NCI-H526 (cell line): ENCODE measurements at places on chromosomes 16 and 17.

- no peak for DNase-seq
Observed at GRCh38 chr17:43787728-43788127, 7.5 kb downstream of the CFAP97D1 start.

- DNase-seq: no peak
Observed at GRCh38 chr17:9911089-9911488, 6.0 kb upstream of the RCVRN start.

DNA sequence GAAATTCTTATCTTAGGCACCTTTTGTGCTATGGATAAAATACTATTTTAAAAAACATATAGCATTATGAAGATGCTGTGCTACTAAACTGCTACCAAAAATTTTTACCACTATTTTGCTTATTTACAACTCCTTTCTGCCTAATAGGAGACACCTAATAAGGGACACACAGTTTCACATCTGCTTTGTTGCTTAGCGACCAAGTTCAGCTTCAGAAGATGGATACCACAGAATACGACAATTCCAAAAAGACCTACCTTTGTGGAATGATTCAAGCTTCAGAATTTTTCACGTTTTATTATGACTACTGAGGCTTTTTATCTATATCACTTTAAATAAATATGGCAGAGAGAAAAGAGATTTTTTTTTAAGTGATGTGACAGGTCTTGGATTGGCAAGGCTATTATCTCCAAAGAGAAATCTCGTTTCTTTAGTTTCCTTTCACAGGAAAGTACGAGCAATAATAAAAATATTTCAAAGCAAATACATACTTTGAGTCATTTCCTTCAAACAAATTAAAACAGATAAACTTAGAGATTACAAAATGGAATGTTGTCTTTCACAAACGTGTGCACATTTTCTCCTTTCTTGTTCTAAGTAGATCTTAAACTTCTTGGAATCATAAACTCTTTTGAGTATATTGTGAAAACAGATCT lies 35.4 kb downstream of the SPAG9 start:
- no peak for DNase-seq

DNA sequence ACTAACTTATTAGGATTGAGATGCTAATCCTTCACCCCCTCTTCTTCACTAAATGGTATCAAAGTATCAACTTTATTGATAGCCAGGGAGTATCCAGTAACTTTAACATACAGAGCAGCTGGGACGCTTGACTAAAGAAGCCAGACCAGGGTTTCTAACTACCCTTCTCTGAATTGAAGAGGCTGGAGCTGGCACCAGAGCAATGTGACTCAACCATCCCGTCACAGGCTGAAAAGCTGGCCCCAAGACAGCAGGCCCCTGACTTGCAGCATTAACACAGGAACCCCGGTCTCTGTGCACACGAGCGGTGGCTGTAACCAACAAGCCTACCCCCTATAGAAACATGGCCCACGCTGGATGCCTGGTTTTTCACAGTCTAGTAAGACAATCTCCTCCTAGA lies 59.8 kb downstream of the ANKFN1 start:
- DNase-seq: no peak

DNA sequence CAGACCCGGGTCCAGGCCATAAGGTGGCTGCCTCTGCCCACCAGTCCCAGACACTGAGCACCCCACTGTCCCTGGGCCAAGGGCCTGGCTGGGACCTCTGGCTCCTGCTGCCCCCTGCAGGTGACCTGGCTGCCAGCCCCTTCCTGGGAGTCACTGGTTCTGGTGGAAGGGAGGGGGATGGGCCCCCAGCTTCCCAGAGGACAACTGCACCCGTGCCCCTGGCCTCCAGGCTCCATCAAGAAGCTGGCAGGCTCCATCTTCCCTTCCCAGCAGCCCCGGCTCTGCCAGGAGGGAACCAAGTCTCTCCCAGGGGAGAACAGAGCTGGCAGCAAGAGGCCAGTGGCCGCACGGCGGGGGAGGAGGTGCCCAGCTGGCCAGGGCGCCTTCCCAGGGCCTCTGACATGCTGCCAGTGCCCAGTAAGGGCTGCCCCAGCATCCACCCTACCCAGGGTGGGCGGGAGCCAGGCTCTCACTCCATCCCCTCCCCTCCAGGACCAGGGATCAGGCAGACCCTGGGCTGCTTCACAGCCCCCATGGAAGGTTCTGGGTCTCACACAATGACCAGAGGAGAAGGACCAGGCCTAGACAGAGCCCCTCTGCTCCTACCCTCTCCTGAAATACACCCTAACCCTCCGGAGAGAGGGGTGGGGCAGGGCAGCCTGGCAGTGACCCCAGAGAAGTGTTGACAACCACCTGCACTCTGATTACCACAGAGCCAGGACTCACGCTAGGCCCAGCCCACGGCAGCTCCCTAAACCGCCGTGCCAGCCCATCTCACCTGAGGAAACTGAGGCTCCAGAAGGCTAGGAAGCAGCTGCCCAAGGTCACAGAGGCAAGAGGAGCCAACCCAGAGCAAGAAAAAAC lies 3.6 kb downstream of the CLUH start:
- DNase-seq: no peak

DNA sequence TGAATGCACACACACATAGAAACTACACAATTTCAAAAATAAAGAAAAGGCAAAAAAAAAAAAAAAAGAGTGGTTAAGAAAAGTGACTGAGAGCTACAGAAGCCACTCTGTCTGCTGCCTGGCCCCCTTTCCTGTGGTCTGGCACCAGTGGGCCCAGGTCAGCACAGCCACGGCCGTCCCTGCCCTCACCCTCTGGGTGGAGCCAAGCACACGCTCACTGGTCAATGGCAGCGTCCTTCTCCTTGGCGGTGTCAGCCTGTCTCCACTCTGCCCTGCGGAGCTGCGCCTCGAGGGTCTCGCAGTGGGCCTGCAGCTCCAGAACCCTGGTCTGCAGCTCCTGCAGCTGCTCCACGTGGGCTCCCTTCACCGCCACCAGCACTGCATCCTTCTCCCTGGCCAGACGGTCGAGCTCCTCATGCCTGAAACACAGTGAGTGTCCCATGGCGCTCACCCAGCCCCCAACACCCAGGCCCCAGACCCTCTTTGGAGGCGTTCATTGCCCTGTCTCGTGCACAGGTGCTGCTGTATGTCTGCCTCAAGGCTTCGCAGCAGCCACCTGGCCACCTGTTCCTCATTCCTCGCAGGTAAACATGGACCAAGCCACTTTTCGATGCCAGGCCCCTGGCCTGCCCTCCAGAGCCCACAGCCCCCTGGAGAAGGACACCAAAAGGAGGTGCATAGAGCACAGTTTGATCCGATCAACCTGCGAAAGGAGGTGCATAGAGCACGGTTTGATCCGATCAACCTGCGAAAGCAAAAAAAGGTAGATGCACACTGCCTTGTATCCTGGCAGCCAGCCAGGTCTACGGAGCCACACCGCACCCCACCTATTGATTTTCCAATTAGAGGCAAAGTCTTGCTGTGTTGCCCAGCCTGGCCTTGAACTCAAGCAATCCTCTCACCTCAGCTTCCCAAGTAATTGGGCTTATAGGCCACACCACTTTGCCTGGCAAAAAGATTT lies 24.4 kb downstream of the CCDC57 start:
- no peak for DNase-seq

DNA sequence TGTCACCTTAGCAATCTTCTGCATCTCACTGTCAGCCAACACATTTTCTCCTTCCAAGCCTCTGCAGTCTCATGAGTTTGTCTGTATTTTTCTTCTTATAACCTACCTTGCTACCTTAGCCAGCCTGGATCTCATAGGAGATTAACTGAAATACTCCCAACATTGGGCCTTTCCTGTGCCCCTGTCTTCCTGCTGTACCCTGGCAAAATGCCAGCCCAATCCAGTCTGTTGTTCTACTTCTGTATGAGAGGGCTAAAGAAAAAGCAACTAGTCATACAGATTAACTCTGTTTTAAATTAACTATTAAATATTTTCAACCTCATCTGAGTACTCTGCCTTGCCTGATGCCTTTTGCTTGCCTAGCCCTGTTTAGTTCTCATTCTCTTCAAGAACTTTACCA lies 18.4 kb downstream of the GOSR1 start:
- DNase-seq: no peak

GRCh38 chr17:50046179-50046578 lies 9.7 kb upstream of the ITGA3 start:
- DNase-seq: no peak

DNA sequence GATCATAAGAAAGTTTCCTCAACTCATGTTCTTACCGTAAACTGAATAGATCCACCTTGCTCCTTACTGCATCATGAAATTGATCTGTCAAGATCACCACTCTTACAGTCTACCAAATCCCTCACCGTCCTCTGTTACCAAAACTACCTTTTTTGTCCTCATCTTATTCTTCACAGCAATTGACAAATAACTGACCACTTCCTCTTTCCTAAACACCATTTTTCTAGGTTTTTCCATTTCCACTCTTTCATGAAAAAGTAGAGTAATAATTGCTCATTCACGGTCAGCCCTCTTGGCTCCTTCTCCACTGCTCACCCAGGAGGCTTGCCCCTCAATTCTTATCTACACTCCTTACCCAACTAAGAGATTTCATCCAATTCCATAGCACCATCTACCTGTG lies 44.9 kb downstream of the ABCA5 start:
- DNase-seq: no peak

- DNase-seq: no peak
Observed at GRCh38 chr17:40112718-40113109, 9.1 kb upstream of the MSL1 start.

GRCh38 chr17:28328325-28328724 lies 6.9 kb downstream of the IFT20 start:
- no peak for DNase-seq

- no peak for DNase-seq
Observed at GRCh38 chr17:50686494-50687199, 21.1 kb downstream of the ANKRD40 start.

- DNase-seq: no peak
Observed at GRCh38 chr17:64130559-64131001, 636 bp upstream of the ERN1 start.

GRCh38 chr17:63991611-63992010 lies 6.5 kb upstream of the PRR29 start:
- no peak for DNase-seq

DNA sequence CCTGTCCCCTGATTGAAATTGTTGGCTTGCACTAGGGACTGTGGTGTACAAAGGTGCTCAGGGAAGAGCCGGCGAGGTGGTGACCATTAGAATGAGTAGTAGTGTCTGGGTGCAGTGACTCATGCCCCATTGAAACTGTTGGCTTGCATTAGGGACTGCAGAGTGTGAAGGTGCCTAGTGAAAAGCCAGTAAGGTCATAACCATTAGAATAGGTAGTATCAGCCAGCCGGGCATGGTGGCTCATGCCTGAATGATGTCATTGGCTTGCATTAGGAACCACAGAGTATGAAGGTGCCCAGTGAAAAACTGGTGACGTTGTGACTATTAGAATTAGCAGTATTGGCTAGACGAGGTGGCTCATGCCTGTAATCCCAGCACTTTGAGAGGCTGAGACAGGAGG lies 78.9 kb downstream of the ABCC6 start:
- no peak for DNase-seq

GRCh38 chr17:81207610-81208581 lies 14.9 kb downstream of the CEP131 start:
- no peak for DNase-seq

GRCh38 chr16:9053006-9053601 lies 38.3 kb upstream of the HAPSTR1 start:
- peak; percentile 50 for DNase-seq

DNA sequence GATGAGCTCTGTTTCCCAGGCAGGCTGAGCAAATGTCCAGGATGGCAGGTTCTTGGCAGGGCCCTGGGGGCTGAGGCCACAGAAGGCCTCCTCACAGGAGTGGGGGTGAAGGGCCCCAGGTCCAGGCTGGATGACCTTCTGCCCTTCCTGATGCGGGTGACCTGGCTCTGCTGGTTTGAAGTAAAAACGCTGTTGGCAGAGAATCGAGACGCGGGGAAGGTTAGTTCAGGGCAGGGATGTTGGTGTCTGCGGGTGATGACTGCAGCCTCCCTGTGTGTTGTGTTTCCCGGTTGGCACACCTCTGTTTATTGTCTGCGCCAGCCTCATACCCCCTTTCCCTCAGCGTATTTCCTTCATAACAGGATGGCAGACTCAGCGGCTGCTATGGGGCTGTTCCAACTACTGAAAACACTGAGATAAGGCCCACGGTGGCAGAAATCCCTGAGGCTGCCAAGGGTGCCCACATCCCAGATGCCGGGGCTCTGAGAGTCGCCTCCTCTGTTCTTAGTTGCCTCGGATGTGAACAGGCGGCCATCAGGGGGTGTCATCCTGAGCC lies 104.6 kb downstream of the METRNL start:
- DNase-seq: no peak

DNA sequence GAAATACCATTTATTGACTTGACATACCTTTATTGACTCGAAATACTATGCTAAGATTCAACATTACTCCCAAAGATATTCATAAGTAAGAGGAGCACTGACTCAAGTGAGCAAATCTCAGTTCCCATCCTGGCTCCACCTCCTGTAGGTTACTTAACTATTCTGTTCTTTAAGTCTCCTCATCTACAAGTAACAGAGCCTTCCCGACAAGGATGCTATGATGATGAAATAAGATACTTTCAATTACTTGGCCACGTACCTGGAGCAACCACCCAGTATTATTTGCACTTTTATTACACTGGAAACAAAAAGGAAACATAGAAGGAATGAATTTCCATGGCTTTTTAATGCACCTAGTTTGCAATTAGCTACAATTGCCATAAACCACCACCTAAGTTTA lies 16.3 kb downstream of the KANSL1 start:
- no peak for DNase-seq

DNA sequence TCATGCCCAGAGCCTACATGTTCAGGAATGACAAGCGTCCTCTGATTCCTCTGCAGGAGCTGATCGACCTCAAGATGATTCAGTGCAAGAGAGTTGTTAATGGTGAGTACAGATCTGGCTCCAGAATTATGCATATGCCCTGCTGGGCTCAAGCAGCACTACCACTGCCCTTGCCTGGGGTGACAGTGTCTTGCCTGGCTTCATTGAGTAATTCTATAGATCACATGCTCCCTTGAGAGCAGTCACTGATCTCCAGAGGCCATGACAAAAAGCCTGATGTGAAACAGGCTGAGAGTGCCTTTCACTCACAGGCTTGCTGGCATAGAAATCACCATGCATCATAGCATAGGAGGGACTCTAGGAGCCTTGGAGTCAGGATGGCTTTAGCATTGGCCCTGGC lies 26.4 kb downstream of the DUS2 start:
- no peak for DNase-seq

- no peak for DNase-seq
Observed at GRCh38 chr17:75526555-75527270, 1.2 kb downstream of the LLGL2 start.

GRCh38 chr16:75479421-75479990 lies 15.0 kb upstream of the TMEM170A start:
- DNase-seq: no peak
